ENCODE measurements at places on chromosomes 2 and 18. TPM values are rescaled to one million over a fixed set of nuclear protein-coding genes. Genes with fewer than 3 reads are reported as not detected.

DNA sequence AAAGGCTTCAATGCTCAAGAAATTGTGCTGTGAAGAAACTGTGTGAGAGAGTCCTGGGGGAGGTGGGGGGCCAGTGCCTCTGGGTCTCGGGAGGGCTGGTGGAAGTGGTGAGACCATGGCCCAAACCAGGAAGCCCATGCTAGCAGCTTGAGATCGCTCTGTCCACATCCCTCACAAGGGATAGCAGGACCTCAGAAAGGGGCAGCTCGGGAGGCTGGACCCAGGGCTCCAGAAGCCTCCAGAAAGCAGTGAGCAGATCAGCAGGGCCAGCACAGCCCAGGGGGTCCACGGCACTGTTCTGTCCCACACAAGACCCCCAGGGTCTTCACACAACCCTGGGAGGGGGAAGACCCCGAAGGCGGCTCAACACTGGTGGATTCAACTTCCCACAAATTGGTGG lies 24.1 kb downstream of the ST8SIA5 start:
- DNase-seq = no peak

- DNase-seq = no peak
Measured at GRCh38 chr2:67082813-67083212, 314.3 kb upstream of the ETAA1 start.

GRCh38 chr2:189599245-189599644 lies 18.7 kb upstream of the SLC40A1 start:
- no peak for DNase-seq

GRCh38 chr18:22871809-22872525 lies 61.2 kb upstream of the RBBP8 start:
- DNase-seq = no peak

GRCh38 chr2:149418065-149418464 lies 87.7 kb downstream of the LYPD6 start:
- no peak for DNase-seq

DNA sequence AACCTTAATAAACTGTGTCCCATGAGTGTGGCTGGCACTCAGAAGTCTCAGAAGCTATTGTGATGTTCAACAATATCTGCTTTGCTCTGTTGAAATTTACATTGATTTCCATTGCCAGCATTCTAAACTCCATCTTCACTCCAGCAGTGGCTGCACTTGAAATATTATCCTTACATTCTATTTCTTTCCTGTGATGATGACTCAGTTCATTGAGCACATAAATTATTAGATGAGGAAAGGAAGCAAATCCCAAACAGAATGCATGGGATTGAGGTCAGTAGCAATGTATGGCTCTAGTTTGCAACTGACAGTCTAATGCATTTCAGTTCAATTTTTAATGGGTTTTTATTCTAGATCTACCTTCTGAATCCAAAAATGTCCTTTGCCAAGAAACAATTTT lies 92.4 kb upstream of the TTN start:
- no peak for DNase-seq

DNA sequence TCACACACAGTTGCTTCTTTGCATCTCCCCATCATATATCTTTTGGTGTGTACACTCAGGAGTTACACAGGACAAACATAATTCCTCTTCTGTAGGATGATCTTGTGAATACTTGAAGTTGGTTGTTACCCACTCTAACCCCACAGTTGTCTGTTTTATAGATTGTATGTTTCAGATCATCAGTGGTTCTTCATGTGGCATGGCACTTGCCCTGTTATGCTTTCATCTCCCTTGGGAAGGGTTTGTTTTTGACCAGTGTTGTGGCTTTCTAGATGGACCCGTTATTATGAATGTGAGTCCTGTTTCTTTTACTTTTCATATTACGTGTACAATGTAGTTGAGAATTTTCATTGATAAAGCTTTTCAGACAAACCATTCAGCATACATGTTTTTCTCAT lies 82.0 kb downstream of the ZNF407 start:
- no peak for DNase-seq

- peak; percentile 73 for DNase-seq
Measured at GRCh38 chr2:28635191-28635611, 116.4 kb upstream of the PPP1CB start.

- DNase-seq = no peak
Measured at GRCh38 chr2:60483401-60483800, 70.1 kb downstream of the BCL11A start.

GRCh38 chr2:43699761-43700160 lies 23.5 kb upstream of the C1GALT1C1L start:
- no peak for DNase-seq

GRCh38 chr2:223674998-223675609 lies 72.9 kb upstream of the SCG2 start:
- DNase-seq = no peak

DNA sequence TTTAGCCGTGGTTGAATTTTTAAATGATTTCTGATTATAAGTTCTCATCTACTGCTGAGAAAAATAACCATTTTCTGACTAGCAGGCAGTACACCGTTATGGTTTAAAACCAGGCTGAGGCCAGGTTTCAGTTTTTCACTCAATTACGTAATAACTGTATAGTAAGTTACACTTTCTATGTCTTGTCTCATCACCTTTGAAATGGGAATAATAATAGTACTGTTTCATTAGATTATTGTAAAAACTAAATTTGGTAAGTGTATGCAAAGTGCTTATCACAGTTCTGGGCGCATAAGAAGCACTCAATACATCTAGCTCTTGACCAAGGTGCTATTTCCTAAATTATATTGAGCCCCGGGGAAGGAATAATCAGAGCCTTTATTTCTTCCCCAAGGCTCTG lies 76.8 kb downstream of the LIMS1 start:
- no peak for DNase-seq

GRCh38 chr2:15652801-15653200 lies 61.1 kb downstream of the DDX1 start:
- no peak for DNase-seq

GRCh38 chr2:191832668-191833067 lies 14.2 kb downstream of the CAVIN2 start:
- no peak for DNase-seq

- no peak for DNase-seq
Measured at GRCh38 chr2:237279012-237279768, 134.8 kb downstream of the COL6A3 start.

DNA sequence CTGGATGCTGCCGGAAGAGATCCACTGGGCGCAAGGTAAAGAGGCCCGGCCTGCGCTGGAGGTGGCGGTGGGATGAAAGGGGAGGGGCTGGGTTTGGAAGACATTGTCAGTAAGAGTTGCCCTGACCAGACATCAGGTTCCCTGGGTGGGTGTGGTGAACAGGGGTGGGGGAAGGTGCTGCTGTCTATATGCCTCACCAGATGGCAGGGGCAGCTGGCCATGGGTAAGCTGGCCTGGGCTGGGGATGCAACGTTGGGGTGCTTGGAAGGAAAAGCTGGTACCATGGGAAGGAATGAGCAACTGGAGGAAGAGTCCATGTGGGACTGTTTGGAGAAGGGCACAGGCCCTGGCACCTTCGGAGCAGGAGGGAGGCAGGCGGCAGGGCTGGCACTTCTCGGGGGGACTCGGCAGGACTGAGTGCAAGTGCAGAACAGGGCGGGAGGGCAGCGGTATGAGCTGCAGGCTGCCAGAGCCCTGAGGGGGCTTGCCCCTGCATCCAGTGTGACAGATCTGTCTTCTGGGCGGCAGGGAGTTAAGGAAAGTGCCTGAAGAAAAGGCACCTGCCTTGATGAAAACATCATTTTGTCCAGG lies 146.4 kb downstream of the DYSF start:
- DNase-seq = peak; percentile 36

- no peak for DNase-seq
Measured at GRCh38 chr2:33897741-33898140, 298.6 kb upstream of the FAM98A start.

DNA sequence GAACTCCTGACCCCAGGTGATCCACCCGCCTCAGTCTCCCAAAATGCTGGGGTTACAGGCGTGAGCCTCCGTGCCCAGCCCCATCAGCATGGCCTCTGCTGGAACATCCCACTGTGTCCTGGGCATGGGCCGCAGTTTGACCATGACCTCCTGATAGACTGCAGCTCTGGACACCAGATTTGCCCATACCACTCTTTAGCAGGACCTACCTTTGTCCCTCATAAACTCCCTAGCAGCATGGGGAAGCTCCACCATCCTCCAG lies 92.6 kb downstream of the MYCN start:
- DNase-seq = no peak

DNA sequence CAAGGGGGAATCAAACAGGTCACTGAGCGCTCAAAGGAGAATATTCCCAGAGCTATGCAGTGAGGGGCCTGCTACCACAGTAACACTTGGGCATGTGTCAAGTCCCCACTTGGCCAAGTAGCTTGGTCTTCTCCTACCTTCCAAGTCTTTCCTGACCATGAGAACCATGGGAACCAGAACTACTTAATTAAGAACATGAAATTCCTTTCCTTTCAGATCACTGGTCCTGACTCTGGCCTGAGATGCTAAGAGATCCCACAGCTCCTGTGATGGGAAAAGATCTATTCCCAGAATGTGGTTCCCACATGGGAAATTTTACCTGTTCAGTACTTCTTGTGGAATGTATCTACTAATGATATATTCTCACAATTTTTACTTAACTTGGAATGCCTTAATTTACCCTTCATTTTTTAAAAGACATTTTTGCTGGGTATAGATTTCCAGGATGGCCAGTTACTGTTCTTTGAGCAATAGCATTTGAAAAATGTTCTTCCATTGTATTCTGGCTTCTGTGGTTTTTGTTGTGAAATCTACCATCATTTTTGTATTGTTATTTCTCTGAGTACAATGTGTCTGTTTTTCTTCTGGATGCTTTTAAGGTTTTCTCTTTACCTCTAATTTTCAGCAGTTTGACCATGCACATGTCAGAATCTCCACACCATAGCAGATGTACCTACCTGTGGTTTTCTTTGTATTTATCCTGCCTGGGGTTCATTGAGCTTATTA lies 37.9 kb downstream of the KCNIP3 start:
- no peak for DNase-seq

DNA sequence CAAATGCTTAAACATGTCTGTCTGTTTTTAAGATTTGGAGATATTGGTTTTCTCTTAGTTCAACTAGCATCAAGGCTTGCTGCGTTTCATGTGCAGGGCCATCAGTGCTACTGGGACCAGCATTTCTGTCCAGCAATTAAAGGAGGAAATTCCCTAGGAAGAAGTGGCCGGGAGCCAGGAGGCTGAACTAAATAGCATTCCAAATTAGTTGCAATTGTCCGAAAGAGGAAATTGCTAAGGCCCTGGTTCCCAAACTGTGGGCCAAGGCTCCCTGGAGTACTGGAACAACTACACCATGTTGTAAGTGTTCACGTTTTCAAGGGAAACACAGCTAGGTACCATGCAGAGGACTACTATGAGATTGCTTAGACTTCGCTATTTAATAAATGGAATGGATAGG lies 257.9 kb downstream of the PTPRM start:
- peak; percentile 59 for DNase-seq

DNA sequence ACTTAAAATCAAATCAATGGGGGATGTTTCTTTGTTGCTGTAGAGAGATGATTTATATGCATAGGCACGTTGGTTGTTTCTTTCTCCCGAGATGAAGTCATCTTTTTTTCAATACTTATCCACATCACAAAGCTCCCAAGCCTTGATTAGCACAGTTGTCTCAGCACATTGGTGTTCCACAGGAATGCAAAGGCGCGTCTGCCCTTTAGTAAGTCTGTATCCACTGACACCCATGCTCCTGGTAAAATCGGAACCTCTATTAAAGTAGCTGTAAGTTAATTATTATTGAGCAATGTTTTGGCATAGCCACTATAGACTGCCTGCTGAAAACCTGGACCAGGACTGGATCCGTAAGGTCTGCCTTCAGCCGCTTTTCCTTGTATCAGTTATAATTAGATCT lies 77.6 kb upstream of the RBM44 start:
- no peak for DNase-seq

DNA sequence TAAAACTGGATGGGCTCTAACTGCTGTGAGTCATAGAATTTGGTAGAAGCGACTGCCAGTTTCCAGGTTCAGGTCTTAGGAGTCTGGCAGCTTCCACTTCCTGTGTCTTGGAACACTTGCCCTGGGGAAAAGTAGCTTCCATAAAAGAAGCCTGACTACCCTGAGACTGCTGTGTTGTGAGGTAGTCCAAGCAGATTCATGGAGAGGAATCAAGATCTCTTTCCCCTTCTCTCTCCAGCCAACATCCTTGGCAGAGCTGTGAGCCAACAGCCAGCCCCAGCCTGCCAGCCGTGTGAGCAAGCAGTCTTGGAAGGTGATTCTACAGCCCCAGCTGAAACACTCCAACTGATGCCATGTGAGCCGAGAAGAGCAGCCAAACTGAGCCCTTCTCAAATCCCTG lies 33.7 kb downstream of the SLC20A1 start:
- DNase-seq = no peak

GRCh38 chr2:10965241-10965843 lies 53.6 kb downstream of the KCNF1 start:
- peak; percentile 28 for DNase-seq

DNA sequence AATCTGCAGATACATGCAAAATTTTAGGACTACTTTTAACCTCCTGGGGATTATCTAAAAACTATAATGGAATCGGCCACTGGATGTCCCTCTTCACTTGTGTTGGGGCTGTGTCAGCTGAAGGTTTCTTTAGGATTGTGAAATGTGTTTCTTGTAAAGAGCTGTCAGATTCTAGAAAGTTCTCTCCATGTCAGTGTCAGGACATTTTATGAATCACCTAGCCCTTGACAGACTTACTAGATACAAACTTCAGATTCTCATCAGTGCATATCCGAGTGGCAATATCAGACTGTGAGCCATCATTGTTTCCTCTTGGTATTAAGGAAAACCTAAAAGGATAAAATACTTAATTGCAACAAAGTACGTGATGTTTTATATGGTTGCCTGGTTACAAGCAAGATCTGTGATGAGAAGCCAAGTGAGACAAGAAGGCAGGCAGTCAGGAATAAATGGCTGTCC lies 107.3 kb downstream of the CPS1 start:
- no peak for DNase-seq

- no peak for DNase-seq
Measured at GRCh38 chr2:85318222-85319074, 9.3 kb downstream of the TGOLN2 start.

The PLCL1 gene
- total RNA-seq = 14.8 TPM

The CNDP1 gene
- total RNA-seq = 0.49 TPM

The ZFAND2B gene
- total RNA-seq = 43.6 TPM

The FIGN gene
- 27.8 TPM for total RNA-seq

The WNT10A gene
- not detected for total RNA-seq

The SERPINB10 gene
- total RNA-seq = not detected

The DLGAP1 gene
- total RNA-seq = 6.2 TPM

The CRYGB gene
- total RNA-seq = not detected

All from aorta (tissue), 5 donors.